ENCODE measurements at places on chromosomes 3 and 15. TPM values are rescaled to one million over a fixed set of nuclear protein-coding genes. Genes with fewer than 3 reads are reported as not detected.
A peak's percentile ranks its signal among the peaks of the same experiment; 100 is the strongest.

The CCR8 gene
- not detected for total RNA-seq

The LCMT2 gene
- 7.7 TPM for total RNA-seq

DNA sequence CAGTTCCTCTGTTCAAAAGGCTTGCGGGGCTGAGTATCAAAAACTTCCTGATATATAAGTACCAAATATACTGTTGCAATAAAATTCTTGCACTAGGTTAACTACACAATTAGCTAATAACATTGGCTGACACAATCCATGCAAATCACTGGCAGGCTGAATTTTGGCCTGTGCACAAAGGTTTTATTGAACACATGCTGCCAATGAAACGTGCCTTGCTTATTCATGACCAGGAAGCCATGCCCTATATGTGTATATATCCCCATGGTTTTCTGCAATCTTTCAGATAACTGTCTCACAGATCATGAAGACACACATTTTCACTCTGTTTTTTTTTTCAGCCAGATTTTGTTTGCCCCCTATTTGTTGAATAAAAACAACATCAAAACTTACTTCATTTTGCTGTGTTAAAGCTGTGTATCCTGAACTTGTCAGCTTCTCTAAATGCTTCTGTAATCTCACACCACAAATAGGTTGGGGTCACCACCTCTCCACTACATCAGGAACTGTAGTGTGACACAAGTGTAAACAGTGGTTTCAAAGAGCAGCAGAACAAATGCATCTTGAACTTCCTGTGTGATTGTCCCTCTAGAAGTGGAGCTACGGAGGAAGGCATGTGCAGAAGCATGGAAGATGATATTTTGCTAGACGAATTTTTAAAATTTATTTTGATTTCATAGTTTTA, 920.7 kb upstream of the NR2F2 start:
- DNase-seq: no peak

GRCh38 chr3:71463617-71464016, 119.9 kb downstream of the FOXP1 start:
- no peak for DNase-seq

- no peak for DNase-seq
Measured at GRCh38 chr3:186523022-186523421, 21.2 kb downstream of the CRYGS start.

- DNase-seq: peak; percentile 72
Measured at GRCh38 chr3:32399030-32399620, 7.5 kb downstream of the CMTM7 start.

- DNase-seq: no peak
Measured at GRCh38 chr15:92392462-92392861, 1.2 kb upstream of the ST8SIA2 start.

The GOLGA8J gene
- not detected for total RNA-seq

DNA sequence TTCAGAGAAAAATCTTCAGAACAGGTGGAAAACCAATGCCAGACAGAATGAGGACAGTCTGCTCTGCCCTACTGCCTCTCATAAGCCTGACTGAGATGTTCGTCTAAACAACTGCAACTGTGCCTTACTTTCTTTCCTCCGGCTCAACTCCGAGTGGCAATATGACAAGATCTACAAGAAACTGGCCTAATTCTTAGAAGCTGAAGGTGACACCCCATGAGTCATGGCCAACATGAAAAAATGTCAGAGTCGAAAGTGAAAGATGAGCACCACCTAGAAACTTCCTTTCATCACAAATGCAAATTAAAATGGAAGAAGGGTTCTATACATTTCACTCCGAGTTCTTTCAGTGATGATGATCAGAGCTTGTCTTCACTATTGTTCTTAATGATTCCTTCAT, 12.9 kb downstream of the PCYT1A start:
- DNase-seq: peak; percentile 50

DNA sequence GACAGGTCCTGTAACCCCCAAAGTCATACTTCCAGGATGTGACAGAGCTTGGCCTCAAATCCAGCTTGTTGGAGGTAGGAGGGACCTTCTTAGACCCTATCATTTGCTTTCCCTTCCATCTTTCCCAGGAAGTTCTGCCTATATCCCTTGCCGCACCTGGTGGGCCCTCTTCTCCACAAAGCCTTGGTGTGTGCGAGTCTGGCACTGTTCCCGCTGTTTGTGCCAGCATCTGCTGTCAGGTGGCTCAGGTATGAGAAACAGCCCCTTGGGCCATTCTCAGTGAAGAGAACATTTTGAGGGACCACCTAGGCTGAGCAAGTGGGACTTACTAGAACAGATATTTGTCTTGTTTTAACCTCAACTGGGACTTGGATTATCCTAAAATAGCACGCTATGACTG, 1.3 kb downstream of the IL17RE start:
- DNase-seq: no peak

GRCh38 chr15:51192521-51193280, 98.0 kb upstream of the TNFAIP8L3 start:
- DNase-seq: peak; percentile 77

The ZDHHC23 gene
- 3.8 TPM for total RNA-seq

The STRIT1 gene
- not detected for total RNA-seq

- DNase-seq: no peak
Measured at GRCh38 chr15:31336593-31337295, 10.1 kb downstream of the KLF13 start.

GRCh38 chr3:192957441-192958021, 39.9 kb upstream of the MB21D2 start:
- DNase-seq: peak; percentile 93

The RBMS3 gene
- 40.0 TPM for total RNA-seq
